ENCODE measurements at places on chromosomes 16 and 17.

DNA sequence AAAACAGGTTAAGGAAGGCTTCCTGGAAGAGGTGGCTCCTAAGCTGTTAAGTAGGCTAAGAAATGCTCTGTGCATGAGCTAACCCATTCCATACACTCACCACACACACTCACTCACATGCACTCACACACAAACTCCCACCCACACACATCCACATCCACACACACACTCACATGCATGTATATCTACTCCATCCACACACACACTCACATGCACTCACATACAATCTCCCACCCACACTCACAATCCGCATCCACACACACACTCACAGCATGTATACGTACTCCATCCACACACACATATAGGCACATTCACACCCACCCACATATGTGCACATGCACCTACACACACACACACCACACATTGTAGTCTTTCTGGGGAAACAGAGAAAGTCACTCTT lies 89.3 kb upstream of the HNF1B start:
- DNase-seq, result no peak

DNA sequence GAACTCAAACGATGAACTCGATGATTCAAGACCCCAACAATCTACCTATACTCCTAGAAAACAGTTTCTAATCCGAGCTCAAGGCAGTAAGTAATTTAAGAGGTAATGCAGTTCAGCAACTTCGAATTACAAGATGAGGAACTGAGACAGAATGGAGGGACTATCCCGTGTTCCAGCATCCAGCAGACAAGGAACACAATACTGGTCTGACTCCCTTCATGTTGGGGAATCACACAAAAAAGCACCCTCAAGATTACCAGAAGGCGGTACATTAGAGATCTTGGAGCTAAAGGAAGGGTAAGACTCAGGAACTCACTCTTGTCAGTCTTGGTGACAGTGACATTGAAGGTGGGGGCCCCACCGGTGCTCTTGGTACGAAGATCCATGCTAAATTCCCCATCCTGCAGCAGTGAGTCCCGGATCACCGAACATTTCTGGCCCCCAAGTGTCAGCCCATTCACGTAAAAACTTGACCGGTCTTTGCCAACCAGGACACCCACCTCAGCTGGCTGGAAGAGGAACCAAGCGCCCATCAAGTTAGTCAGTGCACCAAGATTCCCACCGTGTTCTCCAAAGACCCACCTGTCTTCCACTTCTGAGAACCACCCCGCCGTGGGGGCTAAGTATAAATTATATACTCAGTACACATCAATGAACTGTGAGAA lies 1.9 kb downstream of the PFN1 start:
- no peak for DNase-seq

- DNase-seq, result no peak
These were observed 107.1 kb upstream of the KCNJ16 start for GRCh38 chr17:69967910-69968411.

- DNase-seq, result no peak
These were observed 8.9 kb upstream of the ULK2 start for GRCh38 chr17:19876529-19877161.

DNA sequence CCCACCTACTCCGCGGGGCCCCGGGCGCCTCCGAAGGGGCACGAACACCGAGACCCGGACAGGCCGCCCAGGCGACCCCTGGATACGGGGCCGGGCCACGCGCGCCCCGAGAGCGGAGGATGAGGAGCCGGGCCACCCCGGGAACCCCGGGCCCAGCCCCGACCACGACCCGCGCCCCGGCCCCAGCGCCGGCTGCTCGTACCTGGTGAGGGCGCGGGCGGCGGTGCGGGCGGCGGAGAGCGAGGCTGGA lies 192 bp downstream of the FASN start:
- peak; percentile 34 for DNase-seq

DNA sequence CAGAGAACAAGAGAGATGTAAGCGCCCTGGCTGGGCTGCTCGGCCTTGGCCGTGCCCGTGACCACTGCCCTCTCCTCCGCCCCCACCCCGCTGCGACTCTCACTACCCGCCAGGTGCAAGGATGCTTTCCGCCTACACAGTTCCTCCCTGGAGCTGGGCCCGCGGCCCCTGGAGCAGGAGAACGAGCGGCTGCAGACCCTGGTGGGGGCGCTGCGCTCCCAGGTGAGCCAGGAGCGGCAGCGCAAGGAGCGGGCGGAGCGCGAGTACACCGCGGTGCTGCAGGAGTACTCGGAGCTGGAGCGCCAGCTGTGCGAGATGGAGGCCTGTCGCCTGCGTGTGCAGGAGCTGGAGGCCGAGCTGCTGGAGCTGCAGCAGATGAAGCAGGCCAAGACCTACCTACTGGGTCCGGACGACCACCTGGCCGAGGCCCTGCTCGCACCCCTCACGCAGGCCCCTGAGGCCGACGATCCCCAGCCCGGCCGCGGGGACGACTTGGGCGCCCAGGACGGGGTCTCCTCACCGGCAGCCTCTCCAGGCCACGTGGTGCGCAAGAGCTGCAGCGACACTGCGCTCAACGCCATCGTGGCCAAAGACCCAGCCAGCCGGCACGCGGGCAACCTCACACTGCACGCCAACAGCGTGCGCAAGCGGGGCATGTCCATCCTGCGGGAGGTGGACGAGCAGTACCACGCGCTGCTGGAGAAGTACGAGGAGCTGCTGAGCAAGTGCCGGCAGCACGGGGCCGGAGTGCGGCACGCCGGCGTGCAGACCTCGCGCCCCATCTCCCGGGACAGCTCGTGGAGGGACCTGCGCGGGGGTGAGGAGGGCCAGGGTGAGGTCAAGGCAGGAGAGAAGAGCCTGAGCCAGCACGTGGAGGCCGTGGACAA lies 9.2 kb upstream of the MRPL58 start:
- DNase-seq, result no peak

DNA sequence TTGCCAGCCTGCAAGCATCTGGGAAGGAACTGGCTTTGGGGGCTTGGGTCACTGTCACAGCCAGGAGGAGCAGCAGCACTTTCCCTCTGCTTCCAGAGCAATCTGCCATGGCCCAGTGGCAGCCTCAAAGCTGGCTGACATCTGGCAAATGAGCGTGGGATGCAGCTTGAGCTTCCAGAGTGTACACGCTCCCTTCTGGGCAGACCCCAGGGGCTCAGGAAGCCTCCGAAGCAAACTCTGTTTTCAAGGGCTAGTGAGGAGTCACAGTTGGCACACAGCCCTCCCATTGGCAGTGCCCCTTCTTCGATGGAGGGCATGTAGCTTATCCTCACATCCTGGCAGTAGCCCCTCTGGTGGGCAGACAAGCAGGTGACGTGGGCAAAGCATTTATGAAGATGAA lies 249.6 kb downstream of the ENGASE start:
- DNase-seq, result no peak

DNA sequence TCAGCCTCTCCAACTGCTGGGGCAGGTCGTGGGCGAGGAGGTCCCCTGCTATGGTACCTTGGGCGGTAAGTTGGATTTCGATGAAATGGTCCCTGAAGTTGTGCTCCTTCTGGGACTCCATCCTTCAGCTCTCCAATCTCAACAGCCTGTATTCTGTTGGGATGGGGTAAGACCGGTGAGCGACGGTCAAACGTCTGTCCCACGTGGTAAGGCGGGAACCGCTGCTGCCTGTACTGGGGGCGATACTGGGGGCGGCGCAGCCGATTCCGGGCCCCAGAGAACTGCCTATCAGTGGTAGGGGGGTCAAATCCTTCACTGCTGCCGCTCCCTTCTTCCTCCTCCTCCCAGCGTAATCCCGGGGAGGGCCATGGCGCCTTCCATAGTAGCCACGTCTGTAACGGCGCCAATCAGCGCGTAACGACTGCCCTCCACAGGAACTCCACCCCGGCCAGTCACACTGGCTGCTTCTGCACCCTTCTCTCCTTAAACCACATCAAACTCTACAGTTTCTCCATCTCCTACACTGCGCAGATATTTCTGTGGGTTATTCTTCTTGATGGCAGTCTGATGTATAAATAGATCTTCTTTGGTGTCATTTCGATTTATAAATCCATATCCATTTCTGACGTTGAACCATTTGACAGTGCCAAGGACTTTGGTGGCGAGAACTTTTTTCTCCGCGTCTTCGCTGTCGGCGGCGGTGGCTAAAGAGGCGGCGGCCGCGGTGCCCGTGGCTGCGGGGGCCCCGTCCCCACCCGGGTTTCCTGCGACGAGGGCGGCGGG lies 41.1 kb downstream of the AHSP start:
- no peak for DNase-seq

DNA sequence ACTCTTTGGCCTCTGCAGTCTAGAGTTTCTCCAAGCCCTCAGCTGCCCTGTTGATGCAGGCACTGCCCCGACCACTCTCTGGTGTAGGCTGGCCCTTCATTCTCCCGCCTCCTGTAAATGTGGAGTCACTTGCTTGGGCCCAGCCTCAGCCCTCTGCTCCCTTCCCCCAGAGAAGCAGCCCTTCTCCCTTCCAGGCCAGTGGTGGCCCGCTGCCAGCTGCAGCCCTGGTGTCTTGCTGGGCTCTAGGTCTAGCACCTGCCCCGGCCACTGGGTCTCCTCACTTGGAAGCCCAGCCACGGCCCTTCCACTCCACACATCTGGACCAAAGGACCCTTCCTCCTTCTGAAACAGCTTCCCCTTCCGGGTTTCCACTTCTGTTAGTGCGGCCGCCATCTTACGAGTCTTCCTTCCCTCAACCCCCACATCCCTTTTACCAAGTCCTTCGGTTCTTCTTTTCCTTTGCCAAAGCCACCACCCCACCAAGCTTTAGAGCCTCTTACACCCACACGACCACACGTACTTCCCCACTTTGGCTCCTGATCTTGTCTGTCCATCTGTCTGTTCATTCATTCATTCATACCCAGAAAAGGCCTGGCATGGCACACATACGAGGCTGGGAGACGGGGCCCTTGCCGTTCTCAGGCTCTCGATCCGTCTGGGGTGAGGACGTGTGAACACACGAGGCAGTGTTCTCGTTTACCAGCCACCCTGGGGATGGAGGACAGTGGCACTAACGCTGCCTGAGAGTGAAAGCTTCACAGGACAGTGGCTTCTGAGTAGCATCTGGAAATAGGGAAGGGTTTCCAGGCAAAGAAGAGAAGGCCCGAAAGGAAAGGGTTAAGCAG lies 68.0 kb downstream of the ABR start:
- DNase-seq, result no peak

- DNase-seq, result peak; percentile 65
These were observed 24.7 kb downstream of the IL21R start for GRCh38 chr16:27426423-27427408.

DNA sequence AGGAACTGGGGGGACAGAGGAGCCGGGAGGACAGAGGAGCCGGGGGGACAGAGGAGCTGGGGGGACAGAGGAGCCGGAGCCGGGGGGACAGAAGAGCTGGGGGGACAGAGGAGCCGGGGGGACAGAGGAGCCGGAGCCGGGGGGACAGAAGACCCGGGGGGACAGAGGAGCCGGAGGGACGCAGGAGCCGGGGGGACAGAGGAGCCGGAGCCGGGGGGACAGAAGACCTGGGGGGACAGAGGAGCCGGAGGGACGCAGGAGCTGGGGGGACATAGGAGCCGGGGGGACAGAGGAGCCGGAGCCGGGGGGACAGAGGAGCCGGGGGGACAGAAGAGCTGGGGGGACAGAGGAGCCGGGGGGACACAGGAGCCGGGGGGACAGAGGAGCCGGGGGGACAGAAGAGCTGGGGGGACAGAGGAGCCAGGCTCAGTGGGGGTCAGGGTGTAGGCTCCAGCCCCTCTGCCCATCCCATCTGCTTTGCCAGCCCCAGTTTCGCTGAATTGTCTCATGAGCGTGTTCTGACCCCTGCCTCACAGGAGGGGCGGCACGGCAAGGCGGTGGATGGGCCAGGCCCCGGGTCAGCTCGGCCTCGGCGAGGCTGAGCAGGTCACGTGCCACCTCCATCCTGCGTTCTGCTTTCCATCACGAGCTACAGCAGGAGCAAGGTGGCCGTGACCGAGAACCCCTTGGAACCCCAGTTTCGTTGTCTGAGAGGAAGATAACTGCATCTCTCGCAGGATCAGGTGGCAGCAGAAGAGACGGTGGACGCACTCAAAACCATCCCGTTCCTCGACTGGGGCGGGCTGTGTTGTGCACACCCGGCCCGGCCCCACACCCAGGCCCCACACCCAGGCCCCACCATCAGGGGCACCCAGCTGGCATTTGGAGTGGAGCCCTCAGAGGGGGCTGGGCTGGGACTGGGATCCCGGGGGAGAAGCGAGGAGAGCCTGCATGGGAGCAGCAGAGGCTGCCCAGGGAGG lies 26.1 kb upstream of the CBFA2T3 start:
- no peak for DNase-seq

DNA sequence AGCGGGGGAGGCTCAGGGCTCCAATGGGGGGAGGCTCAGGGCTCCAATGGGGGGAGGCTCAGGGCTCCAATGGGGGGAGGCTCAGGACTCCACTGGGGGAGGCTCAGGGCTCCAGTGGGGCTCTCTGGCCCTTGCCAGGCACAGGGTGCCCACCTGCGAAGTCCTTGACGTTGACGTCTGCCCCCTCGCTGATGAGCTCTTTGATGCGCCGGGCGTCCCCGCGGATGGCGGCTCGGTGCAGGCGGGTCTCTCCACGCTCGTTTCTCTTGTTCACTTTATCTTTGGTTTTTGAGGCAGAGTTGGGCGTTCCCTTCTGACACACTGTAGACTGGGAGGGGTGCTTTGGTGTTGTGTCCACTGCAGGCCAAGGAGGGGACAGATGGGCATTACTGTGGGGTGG lies 73.0 kb downstream of the ZNF778 start:
- DNase-seq, result no peak

- DNase-seq, result no peak
These were observed 20.9 kb downstream of the GPR179 start for GRCh38 chr17:38322897-38323296.

GRCh38 chr17:43530288-43531081 lies 15.7 kb downstream of the ETV4 start:
- DNase-seq, result no peak

GRCh38 chr16:80804056-80804525 lies 307 bp downstream of the CDYL2 start:
- DNase-seq, result peak; percentile 10

- DNase-seq, result no peak
These were observed at the start of gene CDK5R1 for GRCh38 chr17:32486701-32487472. Gene CDK5R1 (plus strand): TSS chr17:32486993. CDS start chr17:32487621, 628 bp downstream.

GRCh38 chr17:77723071-77723908 lies 235.2 kb upstream of the TNRC6C start:
- DNase-seq, result no peak

GRCh38 chr17:1147664-1148063 lies 32.1 kb downstream of the ABR start:
- no peak for DNase-seq

GRCh38 chr17:71966459-71967313 lies 154.1 kb upstream of the SOX9 start:
- DNase-seq, result no peak

- DNase-seq, result no peak
These were observed 52.4 kb upstream of the NFAT5 start for GRCh38 chr16:69513180-69513966.

All from stimulated activated CD8-positive, alpha-beta memory T cell treated with anti-CD3 and anti-CD28 coated beads, Interleukin-4, amount 100 ng/mL, for 4 hours (primary cell).